ENCODE measurements at places on chromosomes 1 and 21.

DNA sequence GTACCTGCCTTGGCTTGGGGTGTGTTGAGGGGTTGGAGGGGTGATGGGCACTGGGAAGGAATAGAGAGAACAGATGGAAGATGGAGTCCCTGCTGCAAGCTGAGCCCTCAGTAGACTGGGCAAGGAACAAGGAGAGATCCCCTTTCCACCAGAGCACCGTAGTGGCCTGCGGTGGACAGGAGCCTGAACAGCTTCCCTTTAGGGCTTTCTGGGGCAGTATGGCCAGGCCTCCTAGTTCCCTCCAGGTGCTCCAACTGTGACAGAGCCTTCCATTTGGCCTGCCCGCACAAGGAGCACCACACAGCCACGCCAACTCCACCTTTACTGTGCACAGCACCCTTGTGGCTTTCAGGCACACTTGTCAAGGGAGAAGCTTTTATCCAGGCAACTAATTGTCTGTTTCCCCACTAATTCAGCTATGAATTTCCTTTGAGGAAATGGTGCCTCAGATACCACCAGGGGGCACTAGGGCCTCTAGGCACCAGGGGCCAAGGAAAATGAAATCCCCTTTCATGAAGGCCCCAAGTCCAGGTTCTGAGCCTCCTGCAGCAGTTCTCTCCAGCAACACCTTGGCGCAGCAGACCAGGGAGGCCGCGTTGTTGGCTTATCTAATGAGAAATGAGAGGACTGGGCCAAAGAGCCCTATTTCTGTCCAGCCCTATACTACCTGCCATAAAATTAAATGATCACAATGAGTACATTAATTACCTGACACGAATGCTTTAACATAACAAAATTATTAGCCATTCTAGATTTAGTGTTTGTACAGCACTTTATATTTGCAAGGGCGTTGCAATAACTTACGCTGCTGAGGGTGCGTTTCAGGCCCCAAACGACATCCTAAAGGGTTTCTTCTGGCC lies 23.1 kb upstream of the ERI3 start:
- peak; percentile 31 for DNase-seq

DNA sequence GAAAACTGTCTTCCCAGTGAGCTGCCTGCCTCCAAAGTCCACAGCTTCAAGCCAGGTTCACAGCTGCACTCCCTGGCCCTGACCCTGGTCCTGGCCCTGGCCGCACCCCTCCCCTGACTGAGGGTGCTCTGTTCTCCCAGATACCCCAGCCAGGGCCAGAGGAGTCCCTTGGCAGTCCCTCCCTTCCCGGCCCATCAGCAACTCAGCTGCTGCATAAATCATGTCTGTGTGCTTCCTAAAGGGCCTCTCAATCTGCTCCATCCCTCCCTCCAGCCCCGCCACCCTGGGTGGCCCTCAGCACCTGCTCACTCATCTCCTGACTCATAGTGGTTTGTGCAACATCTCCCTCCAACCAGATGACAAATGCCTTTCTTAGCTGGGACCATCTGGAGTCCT lies 24.8 kb upstream of the C1orf174 start:
- DNase-seq, result no peak

GRCh38 chr1:7479571-7479970 lies 291.5 kb upstream of the VAMP3 start:
- DNase-seq, result no peak

- DNase-seq, result no peak
Measured at GRCh38 chr1:86137436-86137835, 19.1 kb downstream of the COL24A1 start.

GRCh38 chr21:33949516-33950430 lies 34.2 kb upstream of the ATP5PO start:
- peak; percentile 58 for DNase-seq

DNA sequence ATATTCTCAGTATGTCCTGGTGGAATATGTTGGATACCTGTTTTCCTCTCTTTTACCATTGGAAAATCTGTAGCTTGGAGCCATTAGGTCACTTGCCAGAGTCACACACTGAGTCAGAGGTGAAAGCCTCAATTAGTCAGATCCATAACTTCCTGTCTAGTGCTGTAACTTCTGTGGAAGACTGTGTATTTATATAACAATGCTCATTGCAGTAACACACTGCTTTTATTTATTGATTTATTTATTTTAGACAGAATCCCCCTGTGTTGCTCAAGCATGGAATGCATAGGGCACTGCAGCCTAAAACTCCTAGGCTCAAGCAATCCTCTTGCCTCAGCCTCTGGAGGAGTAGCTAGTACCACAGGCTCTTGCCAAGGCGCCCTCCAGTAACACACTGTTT lies 1.3 kb upstream of the DOCK7 start:
- no peak for DNase-seq

DNA sequence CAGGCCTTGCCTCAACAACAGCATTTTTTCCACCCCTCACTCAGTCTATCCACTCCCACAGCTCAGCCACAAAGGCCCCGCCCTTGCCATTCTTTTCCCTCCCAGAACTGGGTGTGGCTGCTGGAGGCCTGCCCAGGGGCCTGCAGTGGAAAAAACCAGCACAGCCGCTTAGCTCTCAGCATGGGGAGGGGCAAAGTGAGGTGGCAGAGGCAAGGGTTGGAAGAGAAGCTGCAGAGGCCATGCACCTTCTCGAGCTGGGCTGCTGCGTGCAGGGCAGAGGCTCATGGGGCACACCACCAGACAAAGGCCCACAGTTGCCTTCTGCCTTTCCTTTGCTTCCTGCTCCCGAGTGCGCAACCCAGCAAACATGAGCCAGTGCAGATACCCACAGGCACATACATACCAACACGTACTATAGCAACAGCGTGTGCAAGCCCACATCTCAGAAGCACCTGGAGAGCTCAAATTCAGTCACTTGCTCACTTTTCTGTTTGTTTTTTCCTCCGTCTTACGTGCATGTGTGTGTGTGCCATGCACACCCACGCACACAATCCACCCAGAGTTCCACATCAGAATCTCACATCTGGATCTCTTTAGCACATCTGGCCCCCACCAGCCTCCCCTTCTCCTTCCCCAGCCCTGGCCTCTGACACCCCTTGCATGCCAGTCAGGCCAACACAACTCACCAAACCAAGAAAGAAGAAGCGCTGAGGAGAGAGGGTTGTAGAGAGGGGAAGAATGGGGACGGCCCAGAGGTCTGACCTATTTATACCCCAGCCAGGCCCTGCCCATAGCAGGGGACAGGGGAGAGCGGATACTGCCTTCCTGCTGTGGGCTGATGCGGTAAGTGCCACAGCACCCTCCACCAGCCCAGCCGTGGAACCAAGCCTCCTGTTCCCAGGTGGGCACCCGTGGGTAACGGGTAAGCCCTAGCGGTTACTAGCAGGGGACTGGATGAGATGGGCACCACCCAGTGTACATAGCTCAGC lies at the start of gene S100A4:
TSS of gene S100A4 (minus strand) at position 740 of the 989 bp plus-strand sequence. CDS start 1,012 bp downstream, outside the sequence.
- DNase-seq, result peak; percentile 64

GRCh38 chr1:152048416-152049009 lies 11.7 kb upstream of the S100A11 start:
- peak; percentile 57 for DNase-seq

DNA sequence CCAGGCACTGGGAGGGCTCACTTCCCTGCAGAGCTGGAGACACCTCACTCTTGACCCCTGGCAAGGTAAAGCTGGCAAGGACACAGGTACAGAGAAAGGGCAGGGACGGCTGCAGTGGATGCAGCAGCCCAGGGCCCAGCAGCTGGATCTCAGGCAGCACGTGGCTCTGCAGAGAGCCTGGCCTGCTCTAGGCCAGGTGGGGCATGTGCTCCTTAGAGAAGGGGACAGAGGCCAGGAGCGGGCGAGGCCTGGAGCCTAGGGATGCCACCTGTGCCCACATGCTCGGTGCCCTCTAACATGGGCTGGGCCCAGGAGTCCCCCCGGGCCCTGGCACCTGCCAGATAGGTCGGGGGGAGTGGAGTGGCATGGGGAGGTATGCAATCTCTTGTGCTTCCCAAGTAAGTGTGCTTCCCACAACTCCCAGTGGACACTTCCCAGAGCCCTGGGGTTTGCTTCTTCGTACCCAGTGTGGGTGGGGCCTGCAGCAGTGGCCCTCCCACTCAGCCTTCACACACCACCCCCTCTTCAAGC lies 30.0 kb downstream of the WNT3A start:
- no peak for DNase-seq

GRCh38 chr21:38734646-38735365 lies 70.9 kb upstream of the ETS2 start:
- no peak for DNase-seq

- DNase-seq, result no peak
Measured at GRCh38 chr1:95832370-95832769, 598.4 kb downstream of the RWDD3 start.

GRCh38 chr1:155463865-155464650 lies 98.5 kb downstream of the ASH1L start:
- no peak for DNase-seq

DNA sequence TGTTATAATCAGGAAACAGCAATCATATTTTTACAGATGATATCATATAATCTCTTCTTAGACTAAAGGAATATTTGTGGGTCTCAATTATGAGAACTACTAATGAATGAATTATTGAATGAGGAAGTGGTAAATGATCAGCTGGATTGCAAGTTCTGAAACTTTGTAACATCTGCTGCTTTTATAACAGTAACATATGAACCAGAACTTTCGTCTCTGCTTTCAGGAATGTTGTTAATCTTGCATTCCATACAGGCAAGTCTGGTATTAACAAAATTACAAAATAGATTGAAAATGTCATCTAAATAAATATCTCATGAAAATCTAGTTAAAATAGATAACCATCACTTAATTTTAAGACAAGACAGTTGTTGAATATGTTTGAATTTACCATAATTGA lies 110.5 kb upstream of the COL11A1 start:
- no peak for DNase-seq

DNA sequence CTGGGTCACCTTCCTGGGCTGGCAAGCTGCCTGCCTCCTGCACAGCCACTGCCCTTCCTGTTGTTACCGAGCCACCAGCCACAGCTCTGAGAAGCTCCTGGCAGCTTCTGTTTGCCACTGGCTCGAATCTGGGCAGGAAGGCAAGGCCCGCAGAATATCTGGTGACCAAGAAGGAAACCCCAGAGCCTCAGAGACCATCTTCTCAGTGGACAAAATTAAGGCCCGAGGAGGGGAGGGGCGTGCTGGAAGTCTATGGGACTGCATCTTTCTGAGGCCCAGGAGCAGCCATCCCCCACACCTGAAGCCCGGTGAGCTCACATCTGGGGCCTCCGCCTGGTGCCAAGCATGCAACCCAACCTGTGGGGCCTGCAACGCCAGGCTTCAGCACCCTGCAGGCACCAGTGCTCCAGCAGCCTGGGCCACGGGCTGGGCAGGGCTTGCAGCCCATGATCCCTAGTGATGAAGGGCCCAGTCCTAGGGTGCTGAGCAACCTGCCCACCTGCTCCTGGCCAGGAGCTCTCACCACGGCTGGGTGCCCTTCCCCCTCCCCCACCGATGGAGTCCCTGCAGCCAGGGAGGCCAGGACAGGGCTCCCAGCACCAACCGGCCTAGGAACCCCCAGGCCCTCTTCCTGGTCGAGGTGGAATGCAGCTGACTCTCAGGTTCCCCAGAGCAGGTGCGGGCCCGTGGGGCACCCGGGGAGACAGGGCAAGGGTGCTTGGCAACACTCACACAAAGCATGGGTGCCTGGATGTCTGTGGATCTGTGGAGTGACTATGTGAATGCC lies 879 bp downstream of the CPTP start:
- DNase-seq, result no peak

- DNase-seq, result no peak
Measured at GRCh38 chr1:156509424-156510034, 9.0 kb upstream of the MEF2D start.

DNA sequence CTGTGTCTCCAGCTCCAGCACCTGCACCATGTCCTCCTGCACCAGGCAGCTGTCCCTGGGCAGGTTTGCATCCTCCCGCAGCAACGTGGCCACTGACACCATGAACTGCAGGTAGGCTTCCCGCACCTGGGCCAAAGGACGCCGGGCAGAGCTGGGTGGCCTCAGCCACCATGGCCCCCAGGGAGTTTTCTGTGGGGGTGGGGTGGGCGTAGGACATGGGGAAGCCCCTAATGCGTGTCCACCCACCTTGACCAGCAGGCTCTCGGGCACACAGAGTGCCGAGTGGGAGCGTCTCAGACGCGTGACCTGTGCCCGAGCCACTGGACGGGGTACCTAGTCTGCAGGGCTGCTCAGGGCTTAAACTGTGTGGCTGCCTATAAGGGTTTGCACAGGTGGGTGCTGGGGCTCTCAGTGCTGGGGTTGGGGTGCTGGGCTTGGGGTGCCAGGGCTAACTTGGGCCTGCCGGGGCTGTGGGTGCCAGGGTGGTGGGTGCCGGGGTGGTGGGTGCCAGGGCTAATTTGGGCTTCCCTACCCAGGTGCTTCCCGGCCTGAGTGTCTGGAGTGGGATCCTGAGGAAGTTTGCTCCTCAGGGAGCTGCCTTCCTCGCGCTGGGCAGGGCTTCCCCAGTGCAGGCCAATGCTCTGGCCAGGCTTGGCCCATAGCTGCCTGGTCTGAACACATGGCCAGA lies 17.7 kb downstream of the PRXL2B start:
- DNase-seq, result no peak

DNA sequence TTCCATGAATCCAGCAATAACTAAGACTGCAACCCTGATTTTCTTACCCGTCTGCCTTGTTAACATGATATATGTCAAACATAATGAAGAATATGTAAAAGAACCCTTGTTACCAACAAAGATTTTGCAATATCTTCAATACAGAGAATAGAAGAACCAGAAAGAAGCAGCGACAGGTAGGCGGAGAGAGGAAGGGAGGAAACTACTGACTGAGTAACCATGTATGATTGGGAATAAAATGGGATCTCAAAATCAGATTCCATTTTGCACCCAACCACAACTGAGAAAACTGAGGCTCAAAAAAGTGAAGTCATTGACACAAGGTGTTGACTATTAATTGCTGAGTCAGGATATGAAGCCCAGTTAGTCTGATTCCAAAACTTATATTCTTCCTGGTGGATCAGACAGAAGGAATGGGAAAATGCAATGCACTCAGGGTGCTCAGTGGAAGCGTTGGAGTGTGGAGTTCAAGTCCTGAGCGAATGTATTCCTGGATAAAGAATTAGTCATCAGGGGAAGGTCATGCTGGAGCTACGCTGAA lies 293.3 kb upstream of the GREM2 start:
- DNase-seq, result no peak

DNA sequence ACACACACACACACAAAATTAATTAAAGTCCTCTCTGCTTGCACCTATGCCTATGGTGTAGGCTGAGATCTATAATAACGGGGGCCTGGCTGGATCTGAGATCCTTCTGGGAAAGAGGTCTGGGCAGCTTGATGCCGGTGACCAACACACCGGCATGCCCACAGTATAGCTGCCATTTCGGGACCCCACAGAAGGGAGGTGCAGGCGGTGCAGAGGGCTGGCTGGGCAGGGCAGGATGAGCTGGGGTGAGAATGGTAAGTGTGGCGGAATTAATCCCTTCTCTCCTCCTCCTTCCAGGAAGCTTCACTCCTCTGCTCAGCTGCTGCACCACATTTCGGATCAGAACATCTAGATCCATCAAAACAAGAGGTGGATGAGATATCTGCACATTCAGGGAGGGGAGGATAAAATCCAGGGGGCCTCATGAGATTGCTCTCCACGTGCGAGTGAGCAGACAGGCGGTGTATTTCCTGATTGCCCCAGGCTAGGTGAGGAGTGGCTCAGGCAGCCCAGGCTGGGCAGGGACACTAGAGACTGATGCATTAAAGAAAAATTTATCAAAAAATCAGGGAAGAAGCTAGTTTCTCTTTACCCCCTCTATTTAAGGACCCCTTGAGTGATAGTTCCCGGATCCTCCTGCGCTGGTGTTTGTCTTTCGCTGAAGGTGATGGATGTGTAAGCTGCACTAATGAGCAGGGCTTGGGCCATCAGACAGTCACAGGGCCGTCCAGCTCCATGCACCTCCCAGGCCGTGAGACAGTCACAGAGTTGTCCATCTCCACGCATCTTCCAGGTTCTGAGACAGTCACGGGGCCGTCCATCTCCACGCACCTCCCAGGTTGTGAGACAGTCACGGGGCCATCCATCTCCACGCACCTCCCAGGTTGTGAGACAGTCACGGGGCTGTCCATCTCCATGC lies 449.9 kb downstream of the PTPRU start:
- DNase-seq, result no peak

Measured in effector CD4-positive, alpha-beta T cell (primary cell).